Left ventricle myocardium inferior (tissue), 1 donor: ENCODE measurements at places on chromosomes 7 and 10. TPM values are rescaled to one million over a fixed set of nuclear protein-coding genes. Genes with fewer than 3 reads are reported as not detected.

DNA sequence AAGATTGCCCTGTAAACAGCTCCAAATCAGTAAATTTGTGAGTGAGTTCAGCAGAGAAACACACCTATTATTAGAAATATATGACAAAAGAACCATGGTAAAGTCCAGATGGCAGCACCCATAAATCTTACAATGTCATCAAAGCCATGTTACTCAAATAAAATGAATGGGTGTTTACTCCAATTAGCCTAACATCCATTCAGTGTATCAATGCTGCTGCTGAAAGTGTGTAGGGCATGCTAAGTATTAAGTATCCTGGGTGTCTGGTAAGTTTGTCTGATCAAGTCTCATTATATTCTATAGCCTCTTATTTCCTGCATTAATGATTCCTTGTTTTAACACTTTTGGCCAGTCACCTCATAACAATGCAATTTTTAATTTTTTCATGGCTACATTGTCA, 185.5 kb upstream of the STEAP4 start:
- no peaks in the 10 kb centered on the region for H3K36me3 ChIP-seq
- no peaks in the 10 kb centered on the region for H3K27me3 ChIP-seq
- H3K4me1 ChIP-seq, result no peaks in the 10 kb centered on the region
- DNase-seq, result no peak
- no peak overlapping the region for H3K27ac ChIP-seq

DNA sequence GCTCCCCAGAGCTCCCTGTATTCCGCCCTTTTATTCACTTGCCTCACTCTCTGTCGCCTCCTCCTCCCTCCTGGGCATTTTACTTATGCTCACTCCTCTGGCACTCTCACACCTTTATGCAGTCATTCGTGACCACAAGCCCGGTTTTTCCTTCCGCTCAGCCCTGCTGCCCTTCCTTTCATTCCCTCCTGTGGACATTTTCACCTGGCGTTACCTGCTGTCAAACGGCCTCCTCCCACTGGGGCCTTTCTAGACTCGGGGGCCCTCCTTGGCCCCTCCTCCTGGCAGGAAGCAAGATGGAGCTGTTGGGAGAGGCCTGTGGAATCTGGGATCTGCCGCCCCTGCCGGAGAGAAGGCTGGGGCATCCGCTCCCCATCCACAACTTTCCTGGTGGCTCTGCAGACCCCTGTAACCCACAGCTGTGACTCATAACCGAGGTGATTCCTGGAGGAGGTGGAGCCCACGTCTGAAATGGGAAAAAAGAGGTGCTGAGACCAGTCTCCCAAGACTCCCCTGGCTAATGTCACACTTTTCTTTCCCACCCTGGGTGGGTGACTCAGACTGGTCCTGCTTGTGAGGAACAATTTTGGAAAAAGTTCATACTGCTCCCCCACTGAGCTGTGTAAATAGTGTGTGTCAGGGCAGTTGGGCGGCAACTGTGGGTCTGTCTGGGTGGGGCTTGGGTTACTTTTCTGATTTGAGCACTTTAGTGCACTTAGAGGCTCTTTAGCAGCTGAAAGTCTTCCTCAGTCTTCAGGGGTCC, 1.2 kb downstream of the VCL start:
- H3K27me3 ChIP-seq, result no peaks in the 10 kb centered on the region
- peak overlapping the region; percentile 99 for H3K4me3 ChIP-seq
- H3K27ac ChIP-seq, result peak overlapping the region; percentile 95
- no peaks in the 10 kb centered on the region for H3K36me3 ChIP-seq
- peaks cover 65% of the 10 kb centered on the region for H3K4me1 ChIP-seq

- H3K4me3 ChIP-seq, result peak within 1 kb of the TSS; percentile 89
- peak within 1 kb of the TSS; percentile 99 for H3K27ac ChIP-seq
- DNase-seq, result peak; percentile 96
- H3K27me3 ChIP-seq, result no peaks in the 10 kb centered on the region
- H3K4me1 ChIP-seq, result peaks cover 55% of the 10 kb centered on the region
These were observed at the start of gene UPP1 for GRCh38 chr7:48089046-48090003. UPP1 (plus strand) TSS chr7:48089265; CDS start chr7:48094784, 5,519 bp downstream.

- peak overlapping the region; percentile 8 for H3K27ac ChIP-seq
- no peaks in the 10 kb centered on the region for H3K36me3 ChIP-seq
- H3K27me3 ChIP-seq, result no peaks in the 10 kb centered on the region
- H3K4me1 ChIP-seq, result peaks cover 9% of the 10 kb centered on the region
These were observed 16.2 kb upstream of the DNAJB6 start for GRCh38 chr7:157320608-157320980.

DNA sequence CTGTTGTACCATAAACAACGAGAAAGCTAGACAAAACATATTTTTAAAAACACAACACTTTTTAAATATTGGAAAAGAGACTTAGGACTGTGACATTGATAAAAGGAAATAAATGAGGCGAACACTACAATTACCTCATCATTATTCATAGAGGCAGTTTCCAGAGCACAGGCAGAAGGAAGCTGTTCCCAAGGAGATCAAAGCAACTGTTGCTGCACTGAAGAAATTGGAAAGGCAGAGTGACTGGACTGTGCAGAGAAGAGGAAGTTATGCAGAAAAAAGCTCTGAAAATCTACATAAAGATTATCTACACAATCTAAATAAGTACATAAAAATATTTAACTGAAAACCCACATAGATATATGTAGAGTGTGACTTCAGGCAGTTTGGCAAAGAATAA, 32.8 kb downstream of the MYO3A start:
- H3K4me1 ChIP-seq, result no peaks in the 10 kb centered on the region
- no peaks in the 10 kb centered on the region for H3K36me3 ChIP-seq
- no peaks in the 10 kb centered on the region for H3K27me3 ChIP-seq
- DNase-seq, result no peak

GRCh38 chr10:66799474-66799873, 126.4 kb upstream of the LRRTM3 start:
- H3K4me3 ChIP-seq, result peak overlapping the region; percentile 34
- H3K27ac ChIP-seq, result no peak overlapping the region
- H3K36me3 ChIP-seq, result no peaks in the 10 kb centered on the region

- no peak overlapping the region for H3K27ac ChIP-seq
- no peaks in the 10 kb centered on the region for H3K27me3 ChIP-seq
- H3K4me3 ChIP-seq, result no peak overlapping the region
- no peak for DNase-seq
These were observed 46.0 kb downstream of the ZNRF2 start for GRCh38 chr7:30330134-30331111.

DNA sequence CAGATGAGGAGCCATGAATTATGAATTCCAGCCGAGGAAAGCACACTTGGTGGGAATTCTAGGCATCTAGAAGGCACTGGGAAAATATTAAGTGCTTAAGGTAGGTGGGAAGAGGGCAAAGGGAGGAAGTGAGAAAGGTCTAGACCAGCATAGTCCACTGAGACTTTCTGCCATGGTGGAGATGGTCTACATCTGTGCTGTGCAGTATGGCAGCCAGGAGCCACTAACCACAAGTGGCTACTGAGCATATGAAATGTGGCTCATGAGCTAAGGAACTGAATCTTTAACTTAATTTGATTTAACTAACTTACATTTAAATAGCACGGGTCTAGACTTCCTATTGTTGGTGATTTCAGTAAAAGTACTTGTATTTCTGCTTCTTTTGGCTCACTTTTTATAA, 82.5 kb upstream of the SEM1 start:
- H3K27me3 ChIP-seq, result no peaks in the 10 kb centered on the region
- no peak overlapping the region for H3K27ac ChIP-seq
- H3K36me3 ChIP-seq, result no peaks in the 10 kb centered on the region
- H3K4me3 ChIP-seq, result no peak overlapping the region

GRCh38 chr10:47037654-47038425, 126.6 kb downstream of the PTPN20 start:
- no peaks in the 10 kb centered on the region for H3K36me3 ChIP-seq
- no peak for DNase-seq
- no peak overlapping the region for H3K27ac ChIP-seq
- peaks cover 12% of the 10 kb centered on the region for H3K27me3 ChIP-seq
- peaks cover 6% of the 10 kb centered on the region for H3K4me1 ChIP-seq
- H3K4me3 ChIP-seq, result no peak overlapping the region

The CTNNA3 gene
- 159 TPM for total RNA-seq

The OR2F1 gene
- total RNA-seq, result not detected

The IDI2 gene
- 0.33 TPM for total RNA-seq

The DOCK1 gene
- total RNA-seq, result 16.8 TPM

The PPP1R9A gene
- total RNA-seq, result 27.6 TPM
